ENCODE measurements at places on chromosomes 16 and 17. TPM values are rescaled to one million over a fixed set of nuclear protein-coding genes. Genes with fewer than 3 reads are reported as not detected.

GRCh38 chr17:78359321-78359996 is 418 bp downstream of the SOCS3 start:
- peaks cover 54% of the 10 kb centered on the region for H3K4me1 ChIP-seq
- peak; percentile 37 for DNase-seq
- peak overlapping the region; percentile 94 for H3K27ac ChIP-seq
- no peaks in the 10 kb centered on the region for H3K27me3 ChIP-seq
- H3K4me3 ChIP-seq: peak overlapping the region; percentile 94

DNA sequence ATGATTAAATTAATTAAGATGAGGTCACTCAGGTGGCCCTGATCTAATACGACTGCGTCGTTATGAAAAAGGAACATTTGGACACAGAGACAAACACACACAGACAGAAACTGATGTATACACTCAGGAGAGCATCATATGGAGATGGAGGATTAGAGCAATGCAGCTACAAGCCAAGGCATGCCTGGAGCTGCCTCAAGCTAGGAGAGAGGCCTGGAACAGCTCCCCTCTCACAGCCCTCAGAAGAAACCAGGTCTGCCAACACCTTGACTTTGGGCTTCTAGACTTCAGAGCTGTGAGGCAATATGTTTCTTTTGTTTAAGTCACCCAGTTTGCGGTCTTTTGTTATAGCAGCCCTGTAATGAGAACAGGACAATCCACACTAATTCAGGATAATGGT is 318.9 kb downstream of the HS3ST3B1 start:
- H3K4me3 ChIP-seq: no peak overlapping the region
- H3K36me3 ChIP-seq: no peaks in the 10 kb centered on the region
- H3K27ac ChIP-seq: no peak overlapping the region
- no peaks in the 10 kb centered on the region for H3K4me1 ChIP-seq

CDH5 gene
- 71.6 TPM for total RNA-seq

GRCh38 chr17:55421179-55421934 is at the start of gene MMD:
TSS of gene MMD (minus strand) at chr17:55421835. CDS start at chr17:55421695, 140 bp downstream.
- no peaks in the 10 kb centered on the region for H3K27me3 ChIP-seq
- no peaks in the 10 kb centered on the region for H3K36me3 ChIP-seq
- H3K4me1 ChIP-seq: peaks cover 17% of the 10 kb centered on the region
- H3K4me3 ChIP-seq: peak within 1 kb of the TSS; percentile 46
- no peak for DNase-seq

DNA sequence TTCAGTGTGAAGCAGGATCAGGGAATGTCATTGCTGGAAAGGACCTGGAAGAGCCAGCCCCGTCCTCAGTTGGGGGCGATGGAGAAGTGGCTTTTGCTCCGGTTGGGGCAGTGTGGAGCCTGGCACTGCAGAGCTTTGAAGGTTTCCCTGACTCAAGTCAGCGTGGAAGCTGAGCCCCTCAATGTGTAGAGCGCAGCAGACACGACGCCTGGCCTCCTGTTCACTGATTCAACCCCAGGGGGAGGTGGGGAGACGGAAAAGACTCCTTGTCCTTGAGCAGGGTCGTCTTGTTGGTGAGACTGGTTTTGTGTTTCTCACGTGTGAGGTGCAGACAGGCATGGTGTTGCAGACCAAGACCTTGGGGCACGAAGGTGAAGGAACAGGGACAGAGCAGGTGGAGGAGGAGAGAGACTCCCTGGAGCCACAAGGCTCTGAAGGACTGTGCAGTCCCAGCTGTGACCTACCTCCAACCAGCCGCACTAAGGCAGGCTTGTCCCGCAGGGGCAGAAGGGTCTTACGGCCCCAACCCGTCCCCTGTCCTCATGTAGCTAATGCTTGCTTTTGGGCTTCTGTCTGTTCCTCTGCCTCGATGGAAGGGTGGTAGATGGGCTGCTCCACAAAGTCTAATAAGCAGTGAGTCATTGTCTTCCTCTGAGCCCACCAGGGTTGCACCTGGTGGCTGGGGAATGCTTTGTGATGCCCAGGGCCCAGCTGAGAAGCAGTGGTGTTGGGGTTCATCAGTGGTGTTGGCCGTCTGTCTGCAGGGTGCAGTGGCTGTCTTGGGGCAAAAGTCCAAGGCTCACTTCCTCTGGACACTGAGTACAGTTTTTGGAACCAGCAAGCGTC is 47.8 kb downstream of the MPRIP start:
- peaks cover 47% of the 10 kb centered on the region for H3K4me1 ChIP-seq
- no peaks in the 10 kb centered on the region for H3K36me3 ChIP-seq
- DNase-seq: no peak

GDPD1 gene
- total RNA-seq: 1.0 TPM

DNA sequence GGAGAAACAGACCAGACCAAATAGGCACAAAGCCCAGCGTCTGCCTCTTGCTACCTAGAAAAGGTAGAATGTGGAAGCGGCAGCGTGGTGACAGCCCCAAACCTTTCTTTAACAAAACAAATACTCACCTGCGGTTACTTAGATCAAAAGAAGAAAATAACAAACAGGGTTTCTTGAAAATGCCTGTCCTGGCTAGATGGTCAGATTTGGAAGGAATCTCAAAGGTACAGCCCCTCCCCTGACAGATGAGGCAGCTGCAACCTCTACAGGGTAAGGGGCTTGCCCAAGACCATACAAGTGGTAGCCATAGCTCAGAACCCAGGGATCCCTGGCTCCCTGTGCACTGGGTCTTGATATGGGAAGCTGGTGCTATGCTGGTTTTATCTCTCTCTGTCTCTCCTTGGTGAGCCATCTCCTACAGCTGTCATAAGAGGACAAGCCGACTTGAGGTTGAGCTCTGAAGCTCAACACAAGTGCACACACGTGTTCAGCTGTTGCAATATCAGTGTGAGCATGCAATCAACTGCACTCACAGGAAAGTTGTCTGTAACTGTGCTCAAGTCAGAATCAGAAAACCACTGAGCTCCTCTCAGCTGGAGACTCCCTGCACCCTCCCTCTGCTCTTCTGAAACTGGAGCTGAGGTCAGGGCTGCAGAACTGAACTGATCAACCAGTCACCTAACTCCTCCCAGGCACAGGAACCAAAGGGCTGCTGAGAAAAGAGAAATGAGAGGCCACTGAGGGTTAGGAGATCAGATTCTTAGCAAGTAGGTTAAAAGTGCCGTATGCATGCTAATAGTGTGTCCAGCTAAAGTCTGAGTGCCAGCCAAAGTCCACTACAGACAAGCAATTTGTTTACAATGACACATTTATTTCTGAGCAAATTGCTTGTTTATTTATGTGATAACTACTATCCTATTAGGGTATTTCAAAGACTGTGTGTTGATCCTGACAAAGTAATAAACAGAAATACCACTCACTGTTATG is 6.1 kb upstream of the RNF157 start:
- no peak overlapping the region for H3K27ac ChIP-seq
- no peak for DNase-seq
- no peaks in the 10 kb centered on the region for H3K27me3 ChIP-seq
- H3K4me3 ChIP-seq: no peak overlapping the region

Data from thyroid gland (tissue), 4 donors.